ENCODE measurements at places on chromosomes 16 and 17.

- DNase-seq, result peak; percentile 59
Observed at GRCh38 chr17:4900231-4901107, 1.1 kb downstream of the C17orf107 start.

GRCh38 chr17:40416671-40417070 lies 1.0 kb downstream of the TOP2A start:
- no peak for DNase-seq

GRCh38 chr17:47915776-47916398 lies 19.9 kb downstream of the SP2 start:
- no peak for DNase-seq

DNA sequence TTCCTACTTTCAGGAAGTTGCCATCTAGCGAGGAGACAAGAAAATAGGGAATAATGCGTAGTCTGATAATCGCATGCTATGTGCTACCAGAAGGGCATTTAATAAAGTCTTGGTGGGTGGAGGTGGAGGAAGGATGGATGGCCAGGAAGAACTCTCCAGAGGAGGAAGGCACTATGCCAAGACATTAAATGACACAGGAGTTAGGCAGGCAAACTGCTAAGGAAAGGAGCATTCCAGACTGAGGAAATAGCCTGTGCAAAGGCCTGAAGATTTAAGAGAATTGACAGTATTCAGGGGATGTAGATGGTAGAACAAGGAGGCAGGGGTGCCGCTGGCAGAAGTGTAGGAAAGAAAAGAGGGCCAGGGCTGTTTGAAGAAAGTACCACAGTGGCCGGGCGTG lies 19.3 kb upstream of the ARHGAP44 start:
- no peak for DNase-seq

DNA sequence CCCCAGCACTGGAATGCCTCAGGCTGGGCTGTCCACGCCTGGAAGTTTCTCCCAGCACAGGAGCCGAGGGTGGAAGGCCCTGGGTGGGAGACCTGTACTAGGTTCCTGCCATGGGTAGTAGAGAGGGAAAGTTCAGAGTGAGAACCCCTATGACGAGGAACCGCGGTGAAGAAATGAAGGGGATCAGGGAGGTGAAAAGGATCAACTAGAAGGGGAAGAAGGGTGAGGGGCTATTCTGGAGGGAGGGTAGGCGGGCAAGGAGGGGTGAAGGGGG lies 5.4 kb downstream of the HIC1 start:
- no peak for DNase-seq

- peak; percentile 93 for DNase-seq
Observed at GRCh38 chr17:28743243-28744103, at the start of gene TRAF4. Gene TRAF4 (plus strand): TSS chr17:28744011. CDS start chr17:28744113, 102 bp downstream.

- DNase-seq, result no peak
Observed at GRCh38 chr17:3531266-3532101, 26.1 kb downstream of the TRPV3 start.

- no peak for DNase-seq
Observed at GRCh38 chr16:13977177-13977576, 57.2 kb downstream of the ERCC4 start.

Data from GM20000 (cell line).